Right ventricle myocardium superior (tissue), 1 donor: ENCODE measurements at places on chromosomes 12 and 14.

DNA sequence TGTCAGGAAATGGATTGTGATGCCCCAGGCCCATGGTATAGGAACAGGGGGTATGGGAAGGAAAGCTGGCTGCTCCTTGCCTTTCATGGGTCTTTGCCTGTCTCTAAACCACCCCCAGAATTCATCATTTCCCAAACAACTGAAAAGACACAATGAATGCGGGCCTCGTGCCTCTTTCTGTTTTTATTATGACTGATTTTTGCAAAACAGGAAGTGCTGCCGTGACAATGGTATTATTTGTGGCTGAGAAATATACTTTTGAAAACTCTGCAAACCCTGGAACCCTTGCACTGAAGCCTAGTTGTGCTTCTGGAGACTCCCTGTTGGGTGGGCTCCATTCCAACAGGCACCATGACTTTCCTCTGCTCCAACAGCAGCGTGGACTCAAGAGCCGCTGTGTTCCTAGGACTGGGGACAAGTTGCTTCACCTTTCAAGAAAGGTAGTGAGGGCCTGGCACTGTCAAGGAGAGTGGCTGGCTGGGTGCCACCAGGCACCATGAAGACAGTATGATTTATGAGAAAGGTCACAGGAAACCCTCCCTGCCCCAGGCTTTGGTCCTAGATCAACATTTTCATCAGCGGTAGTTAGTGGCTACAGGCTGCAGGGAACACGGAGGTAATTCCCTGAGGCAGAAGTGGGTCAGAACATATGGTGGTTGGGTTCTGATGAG, 4.8 kb upstream of the DGLUCY start:
- no peak for DNase-seq

DNA sequence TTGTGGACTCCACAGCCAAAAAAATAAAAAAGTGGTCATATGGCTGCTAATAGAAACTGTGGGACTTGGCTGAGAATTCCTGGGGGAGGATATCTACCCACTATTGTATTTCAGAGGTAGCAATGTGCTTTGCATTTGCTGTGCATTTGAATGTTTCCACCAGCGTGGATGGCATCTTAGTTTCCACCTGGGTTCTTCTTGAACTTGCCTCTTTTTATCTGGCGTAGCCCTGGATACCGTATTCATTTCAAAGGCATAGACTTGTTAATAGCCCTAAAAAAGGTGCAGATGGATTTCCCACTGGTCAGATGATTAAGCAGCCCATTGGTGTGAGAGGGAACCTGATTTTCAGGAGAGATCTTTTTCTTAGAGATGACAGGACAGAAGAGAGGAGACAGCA, 1.9 kb upstream of the MYF5 start:
- DNase-seq = no peak

DNA sequence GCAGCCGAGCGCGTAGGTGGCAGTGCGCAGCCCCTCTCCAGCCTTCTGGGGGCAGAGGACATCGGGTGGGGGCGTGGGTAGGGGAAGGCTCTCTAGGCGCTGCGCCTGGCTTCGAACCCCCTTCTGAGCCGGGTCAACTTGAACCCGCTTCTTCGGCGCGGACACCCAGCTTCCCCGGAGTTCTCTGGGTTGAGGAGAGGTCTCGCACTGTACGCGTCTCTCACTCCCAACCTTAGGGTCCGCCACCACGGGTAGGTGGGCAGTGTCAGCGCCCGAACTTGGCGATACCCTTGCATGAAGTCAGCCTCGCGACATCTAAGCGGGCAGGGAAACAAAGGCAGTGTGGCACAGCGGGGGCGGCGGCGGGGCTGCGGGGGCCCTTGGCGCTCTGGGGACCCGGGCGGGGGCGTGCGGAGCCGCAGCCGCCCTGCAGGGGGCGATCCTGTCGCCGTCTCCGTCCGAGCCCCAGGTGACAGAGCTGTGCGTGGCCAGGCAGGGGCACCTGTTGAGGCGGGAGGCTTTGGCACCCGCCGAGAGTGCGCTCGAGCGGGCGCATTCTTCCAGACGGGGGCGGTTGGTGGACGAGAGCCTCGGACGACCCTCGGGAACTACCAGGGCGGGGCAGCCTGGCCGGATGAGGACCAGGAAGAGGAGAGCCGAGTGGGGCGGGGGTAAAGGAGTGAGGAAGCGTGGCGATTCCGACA, 1.1 kb downstream of the GALNT16 start:
- peak; percentile 70 for DNase-seq

- no peak for DNase-seq
Observed at GRCh38 chr12:66241061-66242043, 52.3 kb downstream of the IRAK3 start.

DNA sequence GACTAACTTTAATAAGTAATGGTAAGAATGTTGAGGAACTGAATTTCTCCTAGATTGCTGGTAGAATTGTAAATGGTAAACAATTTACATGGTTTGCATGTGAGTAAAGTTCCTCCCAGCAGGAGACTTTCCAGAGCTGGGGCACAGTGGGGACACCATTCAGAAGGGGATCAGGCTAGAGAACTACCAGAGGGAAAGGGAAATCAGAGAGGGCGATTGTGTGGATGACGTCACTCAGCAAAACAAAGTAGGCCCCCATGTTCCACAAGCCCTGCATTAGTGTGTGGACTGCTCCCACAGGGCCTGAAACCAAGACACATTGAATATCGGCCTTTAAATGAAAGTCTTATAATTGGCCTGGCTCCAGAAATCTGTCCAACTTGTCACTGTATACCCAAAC, 9.5 kb downstream of the RNASE11 start:
- no peak for DNase-seq

DNA sequence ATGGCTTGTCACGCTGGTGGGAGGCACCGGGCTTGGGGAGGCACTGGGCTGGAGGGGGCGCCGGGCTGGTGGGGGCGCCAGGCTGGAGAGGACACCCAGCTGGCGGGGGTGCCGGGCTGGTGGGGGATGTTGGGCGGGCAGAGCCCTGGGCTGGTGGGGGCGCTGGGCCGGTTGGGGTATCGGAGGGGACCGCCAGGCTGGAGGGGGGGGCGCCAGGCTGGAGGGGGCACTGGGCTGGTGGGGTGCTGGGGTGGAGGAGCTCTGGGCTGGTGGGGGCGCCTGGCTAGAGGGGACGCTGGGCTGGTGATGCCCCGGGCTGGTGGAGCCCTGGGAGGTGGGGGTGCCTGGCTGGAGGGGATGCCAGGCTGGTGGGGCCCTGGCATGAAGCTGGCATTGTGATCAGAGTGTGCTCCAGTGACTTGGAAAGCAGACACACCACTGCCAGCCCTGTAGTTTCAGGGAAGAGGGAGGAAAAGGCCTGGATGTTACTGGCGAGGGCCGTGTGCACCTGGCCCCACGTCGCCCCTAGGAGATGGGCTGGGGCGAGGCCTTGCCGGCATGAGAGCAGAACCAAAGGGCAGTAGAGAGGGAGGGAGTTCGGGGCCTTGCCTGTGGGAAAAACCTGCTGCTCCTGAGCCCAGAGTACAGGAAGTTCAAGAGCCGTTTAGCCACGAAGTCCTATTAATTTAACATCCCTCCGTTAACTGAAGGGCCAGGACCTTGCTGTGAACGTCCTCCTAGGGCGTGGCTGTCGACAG, 13.1 kb downstream of the TEDC1 start:
- peak; percentile 29 for DNase-seq

DNA sequence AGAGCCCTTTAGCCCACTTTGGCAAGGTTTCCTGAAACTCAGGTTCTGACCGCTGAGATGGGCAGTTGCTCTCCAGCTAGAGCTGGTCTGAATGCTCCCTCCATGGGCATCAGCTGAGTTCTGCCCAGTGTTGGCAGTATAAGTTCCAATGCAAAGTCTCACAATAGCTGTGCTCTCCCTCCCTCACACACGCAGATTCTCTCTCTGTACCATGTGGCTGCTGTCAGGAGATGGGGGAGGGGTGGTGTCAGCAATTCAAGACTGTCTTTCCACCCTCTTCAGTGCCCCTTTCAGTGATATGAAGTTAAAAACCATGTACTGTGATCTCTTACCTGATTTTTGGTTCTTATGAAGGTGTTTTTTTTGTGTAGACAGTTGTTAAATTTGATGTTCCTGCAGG, 164.3 kb upstream of the PLEKHA5 start:
- no peak for DNase-seq
